ENCODE measurements at places on chromosomes 3 and 15.

DNA sequence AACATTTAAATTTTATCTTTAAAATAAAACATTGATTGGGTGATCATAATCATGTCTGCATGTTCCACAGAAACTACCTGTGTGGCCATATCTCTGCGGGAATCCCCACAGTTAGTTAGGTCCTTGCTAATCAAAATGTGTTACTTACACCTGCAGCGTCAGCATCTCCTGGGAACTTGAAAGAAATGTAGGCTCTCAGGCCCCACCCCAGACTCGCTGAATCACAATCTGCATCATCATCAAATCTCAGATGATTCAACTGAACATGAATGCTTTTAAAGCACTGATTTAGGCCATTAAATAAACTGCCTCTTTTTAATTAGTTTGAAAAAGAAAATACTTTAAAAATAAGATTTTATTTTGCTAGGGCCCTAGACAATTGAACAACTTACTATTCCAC, 577.8 kb downstream of the PYDC2 start:
- no peak for DNase-seq

DNA sequence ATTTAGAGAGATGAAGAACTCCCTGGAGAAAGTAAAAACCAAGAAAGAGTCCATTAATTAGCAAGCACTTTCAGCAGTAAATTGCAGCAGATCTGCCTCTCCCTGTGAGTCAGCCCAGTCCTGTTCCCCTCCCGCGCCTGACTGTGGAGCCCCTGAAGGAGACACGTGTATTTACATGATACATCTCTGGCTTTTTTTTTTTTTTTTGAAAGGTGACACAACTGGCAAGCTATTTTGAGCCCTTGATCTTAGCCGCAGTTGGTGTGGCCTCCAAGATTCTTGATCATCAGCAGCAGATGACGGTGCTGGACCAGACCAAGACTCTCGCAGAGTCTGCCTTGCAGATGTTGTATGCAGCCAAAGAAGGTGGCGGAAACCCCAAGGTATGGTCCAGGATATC, 271.8 kb upstream of the TPM1 start:
- DNase-seq = no peak

DNA sequence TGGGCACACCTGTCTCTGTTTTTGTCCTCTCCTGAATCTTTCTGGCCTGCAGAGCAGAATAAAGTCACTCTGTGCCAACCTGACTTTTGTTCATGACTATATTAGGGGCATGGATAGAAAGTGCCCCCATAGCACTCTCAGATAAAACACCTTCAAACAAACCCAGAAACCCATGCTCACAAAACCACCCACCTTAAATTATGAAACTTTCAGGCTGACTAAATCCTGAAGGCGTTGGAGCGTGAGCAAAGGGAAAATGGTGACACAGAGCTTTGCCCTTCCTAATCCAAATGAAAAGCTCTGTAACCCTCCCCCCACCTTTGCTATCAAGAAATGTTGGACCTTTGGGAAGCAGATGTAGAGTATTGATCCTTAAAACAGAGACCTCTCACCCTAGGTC, 138.9 kb downstream of the IGF1R start:
- DNase-seq = no peak

- no peak for DNase-seq
These were observed 700 bp upstream of the BLM start for GRCh38 chr15:90716317-90716975.
